ENCODE measurements at places on chromosomes 7 and 10. TPM values are rescaled to one million over a fixed set of nuclear protein-coding genes. Genes with fewer than 3 reads are reported as not detected.

DNA sequence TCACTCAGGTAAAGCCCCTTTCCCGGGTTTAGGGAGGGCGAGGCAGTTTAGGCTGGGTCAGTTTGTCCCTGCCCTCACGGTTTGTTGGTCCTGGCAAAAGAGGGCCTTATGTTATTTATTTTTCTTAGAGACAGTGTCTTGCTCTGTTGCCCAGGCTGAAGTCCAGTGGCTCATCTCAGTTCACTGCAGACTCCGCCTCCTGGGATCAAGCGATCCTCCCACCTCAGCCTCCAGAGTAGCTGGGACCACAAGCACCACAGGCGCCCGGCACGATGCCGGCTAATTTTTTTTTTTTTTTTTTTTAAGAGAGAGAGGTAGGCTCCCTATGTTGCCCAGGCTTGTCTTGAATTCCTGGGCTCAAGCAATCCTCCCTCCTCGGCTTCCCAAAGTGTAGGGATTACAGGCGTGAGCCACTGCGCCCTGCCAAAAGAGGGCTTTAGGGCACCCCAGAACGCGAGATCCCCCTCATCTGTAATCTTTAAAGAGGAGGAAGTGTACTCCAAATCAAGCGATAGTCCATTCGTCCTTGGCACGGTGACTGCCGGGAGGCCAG is 626 bp upstream of the BMS1 start:
- H3K27me3 ChIP-seq, result no peaks in the 10 kb centered on the region
- DNase-seq, result no peak
- H3K27ac ChIP-seq, result peak overlapping the region; percentile 92
- H3K4me1 ChIP-seq, result peaks cover 6% of the 10 kb centered on the region
- peaks cover 25% of the 10 kb centered on the region for H3K36me3 ChIP-seq

ARHGAP22 gene
- 13.5 TPM for total RNA-seq

DNA sequence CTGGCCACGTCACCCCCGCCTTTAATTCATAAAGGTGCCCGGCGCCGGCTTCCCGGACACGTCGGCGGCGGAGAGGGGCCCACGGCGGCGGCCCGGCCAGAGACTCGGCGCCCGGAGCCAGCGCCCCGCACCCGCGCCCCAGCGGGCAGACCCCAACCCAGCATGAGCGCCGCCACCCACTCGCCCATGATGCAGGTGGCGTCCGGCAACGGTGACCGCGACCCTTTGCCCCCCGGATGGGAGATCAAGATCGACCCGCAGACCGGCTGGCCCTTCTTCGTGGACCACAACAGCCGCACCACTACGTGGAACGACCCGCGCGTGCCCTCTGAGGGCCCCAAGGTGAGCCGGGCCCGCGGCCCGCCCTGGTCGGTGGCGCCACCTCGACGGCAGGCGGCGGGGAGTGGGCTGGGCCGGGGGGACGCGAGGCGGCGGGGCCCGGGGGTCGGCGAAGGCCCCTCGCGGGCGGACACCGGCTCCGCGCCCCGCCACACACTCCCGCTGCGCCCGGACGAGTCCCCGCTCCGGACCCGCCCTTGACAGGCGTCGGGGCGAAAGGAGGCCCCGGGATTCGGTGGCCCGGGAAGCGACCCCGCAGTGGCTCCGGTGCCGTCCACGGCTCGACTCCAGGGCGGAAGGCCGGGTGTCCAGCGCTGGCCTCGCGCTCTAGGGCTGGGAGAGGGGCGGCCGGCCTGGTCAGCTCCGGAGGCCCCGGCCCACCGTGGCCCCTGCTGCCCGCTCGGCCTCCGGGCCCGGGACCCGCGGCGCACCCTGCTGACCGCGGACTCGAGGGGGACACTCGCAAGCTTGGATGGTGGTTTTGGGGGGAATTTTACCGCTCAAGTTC is 557 bp downstream of the BAG3 start:
- H3K27ac ChIP-seq, result peak overlapping the region; percentile 98

- H3K4me1 ChIP-seq, result no peaks in the 10 kb centered on the region
- H3K27ac ChIP-seq, result no peak overlapping the region
- no peak for DNase-seq
- H3K27me3 ChIP-seq, result no peaks in the 10 kb centered on the region
- no peaks in the 10 kb centered on the region for H3K36me3 ChIP-seq
- no peak overlapping the region for H3K4me3 ChIP-seq
Measured at GRCh38 chr10:58293989-58294388, 25.0 kb downstream of the CISD1 start.

SLC13A1 gene
- not detected for total RNA-seq

GRCh38 chr7:158428131-158428836 is 159.3 kb downstream of the PTPRN2 start:
- H3K36me3 ChIP-seq, result no peaks in the 10 kb centered on the region
- H3K27ac ChIP-seq, result no peak overlapping the region
- H3K4me3 ChIP-seq, result no peak overlapping the region
- H3K27me3 ChIP-seq, result no peaks in the 10 kb centered on the region
- no peak for DNase-seq

PARP12 gene
- 54.2 TPM for total RNA-seq

DNA sequence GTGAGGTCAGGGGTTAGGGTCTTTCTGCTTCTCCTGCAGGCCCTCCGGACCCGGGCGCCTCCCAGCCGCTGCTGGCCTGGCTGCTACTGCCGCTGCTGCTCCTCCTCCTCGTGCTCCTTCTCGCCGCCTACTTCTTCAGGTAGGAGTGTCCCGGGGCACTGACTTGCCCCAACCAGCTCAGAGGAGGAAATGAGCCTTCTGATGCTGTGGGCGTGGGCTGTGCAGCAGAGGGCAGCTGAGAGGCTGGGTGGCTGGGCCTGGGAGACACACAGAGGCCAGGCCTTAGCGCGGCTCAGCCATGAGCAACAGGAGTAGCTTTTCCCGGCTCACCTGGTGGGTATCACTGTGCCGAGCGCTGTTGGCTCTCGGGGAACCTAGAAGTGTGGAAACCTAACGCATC is 78.9 kb downstream of the MKI67 start:
- H3K4me3 ChIP-seq, result peak overlapping the region; percentile 12
- H3K27ac ChIP-seq, result peak overlapping the region; percentile 54
- H3K36me3 ChIP-seq, result no peaks in the 10 kb centered on the region
- no peaks in the 10 kb centered on the region for H3K27me3 ChIP-seq

ENTPD1 gene
- 33.0 TPM for total RNA-seq

MEST gene
- total RNA-seq, result 49.4 TPM

DNA sequence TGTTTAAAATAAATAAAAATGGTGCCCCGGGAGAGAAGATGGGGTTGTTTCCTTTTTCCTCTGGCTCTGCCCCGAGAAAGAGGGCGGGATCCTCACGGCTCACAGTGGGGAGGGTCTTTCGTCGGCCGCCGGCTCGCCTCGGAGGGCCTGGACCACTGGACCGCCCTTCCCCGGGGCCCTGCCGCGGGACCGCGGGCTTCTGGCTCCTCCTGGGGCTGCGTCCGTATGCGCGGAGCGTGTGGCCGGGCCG is 3.5 kb upstream of the IGF2BP3 start:
- H3K27ac ChIP-seq, result no peak overlapping the region
- H3K27me3 ChIP-seq, result peaks cover 99% of the 10 kb centered on the region
- peaks cover 25% of the 10 kb centered on the region for H3K4me1 ChIP-seq
- DNase-seq, result no peak
- H3K4me3 ChIP-seq, result peak overlapping the region; percentile 47
- no peaks in the 10 kb centered on the region for H3K36me3 ChIP-seq

GRCh38 chr7:14381936-14382335 is 392.5 kb upstream of the ETV1 start:
- no peak for DNase-seq
- no peaks in the 10 kb centered on the region for H3K27me3 ChIP-seq
- H3K4me3 ChIP-seq, result no peak overlapping the region
- no peak overlapping the region for H3K27ac ChIP-seq

- no peaks in the 10 kb centered on the region for H3K36me3 ChIP-seq
- DNase-seq, result no peak
- H3K4me3 ChIP-seq, result no peak overlapping the region
- no peak overlapping the region for H3K27ac ChIP-seq
Measured at GRCh38 chr10:76882245-76882644, 755.4 kb downstream of the KCNMA1 start.

DNA sequence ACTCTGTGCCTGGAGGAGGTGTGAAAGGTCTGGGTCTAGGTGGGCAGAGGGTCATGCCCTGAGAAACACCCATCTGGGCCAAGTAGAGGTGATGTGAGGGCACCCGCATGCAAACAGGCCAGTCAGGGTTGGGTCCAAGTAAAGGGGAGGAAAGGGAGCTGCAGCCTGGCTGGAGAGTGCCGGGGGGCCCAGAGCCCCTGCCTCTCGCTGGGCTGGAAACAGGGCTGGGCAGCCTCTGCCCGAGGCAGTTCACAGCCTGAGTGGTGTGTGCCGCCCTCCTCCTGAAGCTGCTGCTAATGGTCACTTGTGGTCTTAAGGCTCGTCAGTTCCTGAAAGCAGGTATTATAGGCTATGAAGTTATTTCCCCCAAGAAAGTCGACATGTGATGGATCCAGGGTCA is 7.3 kb downstream of the CYP2E1 start:
- no peaks in the 10 kb centered on the region for H3K4me1 ChIP-seq
- no peak overlapping the region for H3K27ac ChIP-seq
- no peaks in the 10 kb centered on the region for H3K27me3 ChIP-seq
- no peaks in the 10 kb centered on the region for H3K36me3 ChIP-seq
- no peak overlapping the region for H3K4me3 ChIP-seq

ZPBP gene
- total RNA-seq, result not detected

ELFN1 gene
- 0.21 TPM for total RNA-seq

DNA sequence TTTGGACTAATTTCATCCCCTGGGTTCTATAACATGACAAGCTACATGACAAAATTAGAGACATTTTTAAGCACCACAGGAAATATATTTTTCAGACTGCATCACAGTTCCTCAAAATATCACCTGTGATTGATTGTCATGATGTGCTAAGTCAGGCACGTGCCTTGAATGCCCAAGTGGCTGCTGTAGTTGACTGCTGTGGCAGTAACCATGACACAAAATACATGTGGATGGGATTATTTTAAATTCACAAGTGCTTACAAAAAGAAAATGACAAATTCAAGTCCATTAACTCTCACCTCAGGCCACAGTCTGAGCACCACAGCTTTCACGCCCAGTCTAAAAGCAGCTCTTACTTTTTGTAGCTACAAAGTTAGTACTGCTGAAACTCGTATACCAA is 45.5 kb downstream of the TNPO3 start:
- no peak overlapping the region for H3K4me3 ChIP-seq
- DNase-seq, result no peak
- no peak overlapping the region for H3K27ac ChIP-seq
- H3K4me1 ChIP-seq, result no peaks in the 10 kb centered on the region
- H3K27me3 ChIP-seq, result no peaks in the 10 kb centered on the region

PDE1C gene
- total RNA-seq, result 10.6 TPM

DNA sequence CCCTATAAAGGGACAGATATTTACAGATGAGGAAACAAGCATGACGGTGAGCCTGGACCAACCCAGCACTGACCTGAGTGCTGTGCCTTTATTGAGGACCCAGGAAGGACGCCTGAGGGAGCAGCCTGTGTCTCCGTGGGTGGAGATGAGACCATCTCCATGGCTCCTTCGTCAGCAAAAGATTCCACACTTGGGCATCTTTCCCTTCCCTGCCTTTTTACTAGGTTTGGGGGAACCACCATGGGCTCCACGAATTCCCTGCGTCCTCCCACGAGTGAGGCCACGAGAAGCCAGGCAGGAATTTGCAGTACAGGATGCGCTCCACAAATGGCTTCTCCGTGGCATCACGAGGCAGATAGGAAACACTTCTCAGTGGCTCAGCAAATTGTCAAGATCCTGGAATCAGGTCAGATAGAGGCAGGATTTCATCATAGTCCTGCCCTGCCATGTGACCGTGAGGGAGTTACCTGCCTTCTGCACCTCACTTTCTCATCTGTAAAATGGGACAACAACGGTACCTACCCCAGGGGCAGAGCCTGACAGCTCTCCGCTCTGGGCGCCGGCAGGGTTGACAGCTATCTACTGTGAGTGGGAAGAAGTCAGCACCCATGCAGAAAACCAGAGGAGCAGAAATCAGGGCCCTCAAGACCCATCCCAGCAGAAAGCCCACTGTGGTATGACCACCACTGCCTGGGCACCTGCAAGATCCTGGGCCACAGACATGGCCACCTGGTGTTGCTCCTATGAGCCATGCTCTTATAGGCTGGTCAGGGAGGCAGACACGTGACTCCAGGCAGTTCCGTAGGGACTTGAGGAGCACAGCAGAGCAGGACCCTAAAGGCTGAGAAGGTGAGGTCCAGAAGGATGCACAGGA is 80.1 kb downstream of the GRID1 start:
- no peaks in the 10 kb centered on the region for H3K36me3 ChIP-seq
- H3K4me1 ChIP-seq, result no peaks in the 10 kb centered on the region
- H3K27me3 ChIP-seq, result no peaks in the 10 kb centered on the region
- no peak overlapping the region for H3K4me3 ChIP-seq

DNA sequence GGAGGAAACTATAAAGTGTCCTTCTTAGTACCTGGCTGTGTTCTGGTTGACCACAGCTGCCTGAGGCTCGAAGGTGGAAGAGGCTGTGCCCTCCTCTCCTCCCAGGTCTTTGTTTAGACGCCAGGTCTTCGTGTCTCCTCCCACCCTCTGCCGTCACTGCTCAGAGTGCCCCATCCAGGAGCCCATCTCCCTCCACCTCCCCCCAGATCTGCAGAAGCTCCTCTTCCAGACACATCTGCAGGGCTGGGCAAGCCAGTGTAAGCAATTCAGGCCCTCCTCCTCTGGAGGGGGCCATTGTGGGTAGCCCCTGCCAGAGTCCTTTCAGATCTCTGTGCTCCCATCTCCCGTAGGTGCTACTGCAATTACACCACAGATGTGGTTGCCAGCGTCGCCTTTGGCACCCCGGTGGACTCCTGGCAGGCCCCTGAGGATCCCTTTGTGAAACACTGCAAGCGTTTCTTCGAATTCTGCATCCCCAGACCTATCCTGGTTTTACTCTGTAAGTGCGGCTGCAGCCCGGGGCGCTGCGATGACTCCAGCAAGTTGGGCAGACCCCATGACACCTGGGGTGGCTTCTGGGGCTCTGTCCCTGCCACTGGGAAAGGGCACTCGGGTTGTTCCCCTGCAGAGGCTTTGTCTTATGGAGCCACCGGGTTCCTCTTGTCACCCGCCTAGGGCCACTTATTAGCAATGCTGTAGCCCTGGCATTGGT is 107.5 kb downstream of the PARP12 start:
- no peaks in the 10 kb centered on the region for H3K4me1 ChIP-seq
- no peak overlapping the region for H3K27ac ChIP-seq
- H3K4me3 ChIP-seq, result no peak overlapping the region
- no peaks in the 10 kb centered on the region for H3K27me3 ChIP-seq

GRCh38 chr7:158362912-158363905 is 224.4 kb downstream of the PTPRN2 start:
- no peak overlapping the region for H3K4me3 ChIP-seq
- H3K4me1 ChIP-seq, result no peaks in the 10 kb centered on the region
- H3K27me3 ChIP-seq, result no peaks in the 10 kb centered on the region
- H3K27ac ChIP-seq, result no peak overlapping the region

Measured in tibial nerve (tissue), 4 donors.